ENCODE measurements at places on chromosomes 4 and X. TPM values are rescaled to one million over a fixed set of nuclear protein-coding genes. Genes with fewer than 3 reads are reported as not detected.

- no peak for DNase-seq
Measured at GRCh38 chr4:74097116-74097515, 1.9 kb downstream of the CXCL2 start.

- no peak for DNase-seq
Measured at GRCh38 chr4:21628116-21628670, 320.4 kb downstream of the KCNIP4 start.

GRCh38 chrX:103626855-103627254 lies 1.9 kb upstream of the TCEAL1 start:
- no peak for DNase-seq

Gene PCDH18
- total RNA-seq, result 1.4 TPM

Gene WNK3
- total RNA-seq, result 0.15 TPM

All from GM12878 (cell line).